ENCODE measurements at places on chromosomes 6 and 20.

- peak; percentile 4 for DNase-seq
Measured at GRCh38 chr6:109237077-109237985, 142.0 kb downstream of the CEP57L1 start.

DNA sequence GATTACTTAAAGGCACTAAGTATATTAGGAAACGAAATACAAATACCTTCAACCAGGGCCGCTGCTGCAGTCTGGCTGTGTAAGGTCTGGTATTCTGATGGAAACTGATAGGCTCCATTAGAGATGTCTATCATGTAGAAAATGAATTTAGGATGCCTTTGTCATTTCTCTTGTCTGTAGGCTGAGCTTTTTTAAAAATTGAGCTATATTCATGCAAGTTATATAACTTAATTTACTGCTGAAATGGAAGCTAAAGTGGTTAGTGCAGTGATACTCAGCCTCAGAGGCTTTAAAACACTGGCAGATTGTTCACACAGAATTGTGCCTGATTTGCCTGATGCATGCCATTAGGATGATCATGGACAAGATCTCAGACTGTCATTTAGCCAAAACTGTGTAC is 286.2 kb upstream of the QKI start:
- DNase-seq = no peak

GRCh38 chr20:15256676-15257568 is 919.5 kb upstream of the FLRT3 start:
- no peak for DNase-seq

DNA sequence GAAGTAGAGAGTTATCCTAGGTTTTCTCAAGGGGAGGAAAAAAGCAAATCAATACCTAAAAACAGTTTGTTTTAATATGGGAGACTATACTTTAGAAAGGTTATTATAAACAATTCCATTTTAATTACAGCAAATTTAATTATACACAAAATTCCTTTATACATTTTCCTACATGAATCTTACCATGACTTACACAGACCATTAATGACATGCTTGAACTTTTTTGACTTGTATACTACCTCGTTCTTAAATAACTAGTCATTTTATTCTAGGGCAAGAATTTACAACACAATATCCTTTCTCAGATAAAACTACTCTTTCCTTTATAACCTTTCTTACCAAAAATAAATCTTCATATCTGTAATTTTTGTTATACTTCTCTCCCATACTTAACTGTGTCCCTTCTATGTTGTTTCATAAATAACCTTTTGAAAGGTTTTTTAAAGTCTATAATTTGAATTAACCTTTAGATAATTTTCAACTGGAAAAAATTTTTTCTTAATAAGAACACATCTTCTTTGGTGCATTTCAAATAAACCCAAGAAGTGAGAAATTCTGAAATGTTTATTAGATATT is 729.4 kb downstream of the TENT5A start:
- DNase-seq = no peak

GRCh38 chr20:21228511-21228910 is 74.6 kb upstream of the XRN2 start:
- no peak for DNase-seq

DNA sequence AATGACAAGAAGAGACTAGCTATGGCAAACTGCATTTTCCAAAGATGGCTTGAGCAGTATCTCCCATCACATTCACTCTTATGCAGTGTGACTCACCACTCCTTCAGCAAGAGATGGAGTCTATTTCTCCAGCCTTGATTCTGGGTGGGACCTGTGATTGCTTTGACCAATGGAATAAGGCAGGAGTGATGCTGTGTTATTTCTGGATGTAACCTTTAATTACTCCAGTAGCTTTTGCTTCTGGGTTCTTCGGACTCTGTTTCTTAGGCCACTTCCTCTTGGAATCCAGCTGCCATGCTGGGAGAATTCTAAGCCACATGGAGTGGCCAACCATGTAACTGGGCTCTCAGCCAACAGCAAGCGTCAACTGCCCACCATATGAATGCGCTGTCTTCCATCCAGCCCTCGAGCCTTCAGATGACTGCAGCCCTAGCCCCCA is 50.7 kb downstream of the TGM2 start:
- no peak for DNase-seq

GRCh38 chr6:6712449-6713403 is 124.2 kb downstream of the LY86 start:
- no peak for DNase-seq

DNA sequence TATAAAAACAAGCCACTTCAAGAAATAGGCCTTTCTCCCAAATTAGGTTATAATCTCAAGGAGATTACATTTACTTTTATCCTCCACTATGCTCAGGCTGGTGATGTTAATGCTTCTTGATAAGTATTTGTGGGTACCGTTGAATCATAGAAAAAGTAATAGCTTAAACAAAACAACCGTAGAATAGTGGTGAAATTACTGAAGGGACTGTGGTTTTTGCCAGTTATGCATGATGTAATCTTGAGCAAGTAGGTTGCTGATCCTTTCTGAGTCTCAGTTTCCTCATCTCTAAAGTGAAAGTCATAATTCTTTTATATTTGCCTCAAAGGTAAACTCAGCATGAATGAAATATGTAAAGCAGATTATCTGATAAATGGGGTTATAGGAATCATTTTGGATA is 187.3 kb upstream of the JAG1 start:
- DNase-seq = no peak

- no peak for DNase-seq
Measured at GRCh38 chr20:60627751-60628565, 624.1 kb upstream of the CDH4 start.

DNA sequence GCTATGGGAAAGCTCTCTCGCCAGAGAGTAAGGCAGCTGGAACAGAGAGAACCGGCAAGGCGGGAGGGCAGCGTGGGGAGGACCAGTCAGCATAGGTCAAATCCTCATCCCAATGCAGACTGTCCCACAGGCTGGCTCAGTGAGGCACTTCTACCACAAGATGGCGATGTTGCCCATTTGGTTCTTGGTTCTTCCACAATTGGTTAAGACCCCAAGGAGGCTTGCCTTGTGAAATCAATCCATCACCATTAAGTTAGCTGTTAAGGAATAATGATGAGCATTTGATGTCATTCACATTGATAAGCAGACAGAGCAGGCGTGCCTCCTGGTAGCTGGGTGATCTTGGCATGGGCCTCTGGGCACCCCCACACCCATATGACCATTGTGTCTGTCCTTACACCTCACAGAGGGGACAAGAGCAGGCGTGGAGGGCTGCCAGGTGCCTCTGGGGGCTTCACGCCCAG is 2.4 kb downstream of the CSTL1 start:
- peak; percentile 29 for DNase-seq

GRCh38 chr20:57791178-57791962 is 81.6 kb upstream of the PMEPA1 start:
- DNase-seq = no peak

DNA sequence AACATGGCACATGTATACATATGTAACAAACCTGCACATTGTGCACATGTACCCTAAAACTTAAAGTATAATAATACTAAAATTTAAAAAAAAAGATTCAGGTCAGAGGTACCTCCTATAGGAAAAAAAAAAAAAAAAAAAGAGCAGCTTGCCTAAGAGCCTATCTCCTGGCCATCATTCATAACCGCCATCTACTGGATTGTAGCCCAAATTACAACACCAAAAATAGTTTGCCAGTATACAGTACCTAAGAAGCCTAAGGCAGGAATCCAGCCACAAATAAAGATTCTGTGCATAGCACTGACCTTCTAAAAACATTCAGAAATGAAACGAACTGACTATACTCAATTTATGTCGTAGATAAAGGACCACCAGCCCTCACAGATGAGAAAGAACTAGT is 438.4 kb upstream of the ADGRB3 start:
- no peak for DNase-seq

- DNase-seq = no peak
Measured at GRCh38 chr6:75830959-75831885, 82.2 kb downstream of the MYO6 start.

- DNase-seq = no peak
Measured at GRCh38 chr20:21693322-21693721, 12.1 kb upstream of the PAX1 start.

DNA sequence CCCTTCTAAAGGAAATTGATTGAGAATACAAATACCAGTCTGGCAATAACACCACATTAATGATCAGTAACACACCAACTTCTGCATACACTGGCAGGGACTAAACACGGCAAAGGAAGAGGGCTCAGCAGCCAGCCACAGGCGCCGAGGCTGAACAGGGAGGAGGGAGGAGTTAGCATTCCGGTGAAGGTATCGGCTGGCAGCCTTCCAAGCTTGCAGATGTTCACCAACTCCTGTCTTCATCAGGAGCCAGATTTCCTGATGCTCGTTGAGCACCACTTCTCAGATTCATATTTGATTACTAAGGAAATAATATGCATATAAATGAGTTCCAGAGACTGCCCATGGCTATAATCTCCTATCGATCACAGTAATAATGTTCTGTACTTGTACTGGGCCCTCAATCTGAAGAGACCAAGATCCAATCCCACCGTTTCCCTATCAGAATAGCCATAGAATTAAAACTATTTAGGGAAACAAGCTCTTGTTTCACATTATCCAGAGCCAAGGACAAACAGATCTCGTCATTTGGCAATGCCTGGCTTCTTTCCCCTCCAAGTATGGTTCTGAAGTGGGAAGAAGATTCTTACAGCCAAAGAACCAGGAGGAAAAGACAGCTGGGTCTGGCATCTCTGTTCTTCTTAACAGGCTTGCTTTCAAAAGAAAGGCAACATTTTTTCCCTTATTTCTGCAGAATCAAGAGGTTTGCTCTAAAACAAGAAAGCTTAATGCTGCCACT is 42.2 kb downstream of the GFOD1 start:
- no peak for DNase-seq

GRCh38 chr6:29746846-29747687 is 23.8 kb downstream of the HLA-F start:
- no peak for DNase-seq

DNA sequence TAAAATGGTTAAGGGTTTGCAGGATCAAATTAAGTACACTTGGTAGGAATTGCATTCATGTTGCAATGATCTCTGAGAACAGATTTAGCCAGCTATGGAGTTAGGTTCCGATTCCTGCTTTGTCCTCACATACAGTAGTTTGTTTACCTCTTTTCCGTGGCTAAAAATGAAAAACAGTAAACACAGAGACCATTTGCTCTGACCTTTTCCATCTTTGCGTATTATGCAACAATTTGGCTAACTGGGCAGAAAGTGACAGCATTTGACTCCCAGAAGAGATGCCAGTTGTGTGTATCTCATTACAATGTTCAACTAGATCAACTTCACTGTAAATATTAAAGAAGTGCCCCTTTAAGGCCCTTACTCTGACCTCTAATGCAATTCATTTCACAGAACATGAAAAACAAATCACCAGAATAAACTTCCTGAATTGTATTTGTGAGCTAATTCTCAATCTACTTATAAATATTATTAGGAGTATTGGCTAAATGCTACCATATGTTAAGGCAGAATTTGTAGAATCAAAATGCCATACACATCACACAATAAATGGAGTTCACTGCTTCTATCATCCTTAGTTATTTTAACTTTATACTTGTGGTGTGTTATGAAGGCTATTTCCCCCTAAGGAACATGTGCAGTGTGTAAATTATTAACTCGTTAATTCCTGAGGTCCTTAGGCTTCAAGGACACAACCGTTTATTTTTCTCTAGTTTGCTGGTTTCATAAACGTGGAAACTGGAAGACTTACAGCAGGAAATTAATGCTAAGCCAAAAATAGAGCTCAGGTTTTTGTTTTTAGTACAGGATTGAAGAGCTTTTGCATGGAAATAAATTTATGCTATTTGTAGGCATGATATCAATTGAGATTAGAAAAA is 380.7 kb upstream of the CITED2 start:
- no peak for DNase-seq

DNA sequence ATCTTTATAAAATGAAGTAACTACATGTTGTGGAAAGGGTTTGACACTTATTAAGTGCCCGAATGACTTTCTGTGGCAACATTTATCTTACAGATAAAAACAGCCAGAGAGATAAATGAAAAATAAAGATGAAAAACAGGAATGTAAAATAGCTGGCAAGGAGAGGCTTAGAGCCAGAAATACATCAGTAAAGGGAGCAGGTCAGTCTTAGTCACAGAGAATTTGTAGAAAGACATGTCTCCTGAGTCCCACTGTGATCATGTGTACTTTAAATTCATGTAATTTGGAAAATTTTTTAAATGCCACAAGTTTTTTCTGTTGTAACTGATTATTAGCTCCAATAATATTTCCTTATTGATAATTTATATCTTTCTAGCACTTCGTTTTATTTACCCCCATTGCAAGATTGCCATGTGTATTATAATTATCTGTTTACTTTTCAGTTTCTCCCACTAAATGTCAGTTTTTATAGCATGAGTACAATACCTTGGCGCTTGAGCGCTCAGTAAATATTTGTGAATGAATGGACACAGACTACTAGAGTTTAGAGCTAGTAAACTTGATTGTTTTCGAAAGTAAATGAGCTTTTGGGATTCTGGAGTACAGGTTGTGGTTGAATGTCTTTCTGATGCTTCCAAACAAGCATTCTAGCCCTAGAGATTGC is 15.2 kb downstream of the TAB2 start:
- no peak for DNase-seq

All from activated CD4-positive, alpha-beta T cell treated with anti-CD3 and anti-CD28 coated beads, Interleukin-2, amount 50 U/mL, for 24 hours (primary cell).